Right renal cortex interstitium (tissue), 3 donors: ENCODE measurements at places on chromosomes 2 and 18.

- DNase-seq: no peak
Observed at GRCh38 chr2:85446296-85447221, 28.0 kb downstream of the SH2D6 start.

DNA sequence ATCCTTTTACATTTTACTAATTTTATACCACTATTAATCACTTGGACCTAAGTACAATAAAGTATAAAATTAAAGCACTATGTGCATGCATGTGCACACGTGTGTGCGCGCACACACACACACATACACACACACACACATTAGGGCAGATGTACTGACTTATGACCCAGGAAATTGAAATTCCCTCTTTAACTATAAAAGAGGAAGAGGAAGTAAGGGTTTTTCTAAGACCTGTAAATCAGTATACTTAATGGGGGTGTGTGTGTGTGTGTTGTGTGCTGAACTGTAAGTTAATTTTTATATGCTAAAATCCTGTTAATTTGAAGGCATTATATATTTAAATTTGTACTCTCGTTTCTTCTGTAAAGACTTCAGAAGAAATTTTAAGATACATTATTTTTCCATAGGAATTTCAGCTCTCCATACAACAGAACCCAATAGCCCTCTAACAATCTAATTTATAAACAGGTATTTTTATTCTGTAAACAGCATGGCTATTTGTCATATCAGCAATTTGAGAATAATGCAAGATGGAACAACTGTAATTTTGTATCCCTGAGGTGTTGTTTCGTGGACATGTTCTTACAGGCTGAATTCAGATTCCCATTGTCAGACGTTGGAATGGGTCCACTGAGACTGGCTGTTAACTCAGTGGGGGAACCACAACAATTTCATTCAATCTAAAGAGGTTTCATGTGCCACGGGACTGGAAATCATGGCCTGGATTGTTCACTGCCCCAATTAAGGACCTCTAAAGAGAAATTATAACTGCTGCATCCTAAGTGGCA, 90.9 kb downstream of the PLA2R1 start:
- no peak for DNase-seq

GRCh38 chr2:159617646-159618045, 1.3 kb upstream of the BAZ2B start:
- DNase-seq: no peak

- no peak for DNase-seq
Observed at GRCh38 chr2:63064197-63064596, 13.6 kb downstream of the OTX1 start.

- no peak for DNase-seq
Observed at GRCh38 chr2:188678882-188679281, 295.3 kb upstream of the COL3A1 start.

DNA sequence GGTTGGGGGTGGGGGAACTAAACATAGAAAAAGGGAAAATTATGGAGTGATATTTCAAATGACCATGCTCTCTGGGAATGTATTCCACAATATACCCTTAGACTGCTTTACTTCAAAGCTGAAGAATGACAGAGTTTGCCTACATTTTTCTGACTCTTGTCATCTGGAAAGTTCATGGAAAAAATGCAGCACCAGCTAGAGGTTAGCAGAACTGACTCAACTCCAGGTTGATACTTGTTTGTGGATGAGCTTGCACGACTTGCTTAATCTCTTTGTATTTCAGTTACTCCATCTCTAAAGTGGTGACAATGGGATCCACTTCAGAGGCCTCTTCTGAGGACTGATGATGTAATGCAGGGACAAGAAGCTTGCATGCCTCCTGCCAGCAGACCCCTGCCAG, 824.0 kb upstream of the ID2 start:
- DNase-seq: no peak

DNA sequence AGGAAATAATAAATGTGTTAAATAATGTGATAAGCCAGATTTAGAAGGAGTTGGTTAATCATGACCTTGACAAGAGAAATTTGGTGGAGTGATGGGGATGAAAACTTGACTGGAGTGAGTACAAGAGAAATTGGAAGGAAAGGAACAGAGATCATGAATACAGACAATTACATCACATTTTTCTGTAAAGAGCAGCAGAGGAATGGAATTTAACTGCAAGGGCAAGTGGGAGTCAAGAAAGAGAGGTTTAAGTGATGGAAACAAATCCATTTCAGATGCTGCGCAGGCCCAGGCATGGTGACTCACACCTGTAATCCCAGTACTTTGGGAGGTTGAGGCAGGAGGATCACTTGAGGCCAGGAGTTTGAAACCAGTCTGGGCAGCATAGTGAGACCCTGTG, 46.7 kb downstream of the ICA1L start:
- no peak for DNase-seq

GRCh38 chr2:230920167-230920566, 4.9 kb downstream of the GPR55 start:
- no peak for DNase-seq

- no peak for DNase-seq
Observed at GRCh38 chr2:197209246-197209645, 101.3 kb downstream of the ANKRD44 start.
